Neural progenitor cell (in vitro differentiated cells): ENCODE measurements at places on chromosomes 4 and X.

GRCh38 chr4:84971319-84971932 lies 4.9 kb upstream of the WDFY3 start:
- DNase-seq: peak; percentile 49

DNA sequence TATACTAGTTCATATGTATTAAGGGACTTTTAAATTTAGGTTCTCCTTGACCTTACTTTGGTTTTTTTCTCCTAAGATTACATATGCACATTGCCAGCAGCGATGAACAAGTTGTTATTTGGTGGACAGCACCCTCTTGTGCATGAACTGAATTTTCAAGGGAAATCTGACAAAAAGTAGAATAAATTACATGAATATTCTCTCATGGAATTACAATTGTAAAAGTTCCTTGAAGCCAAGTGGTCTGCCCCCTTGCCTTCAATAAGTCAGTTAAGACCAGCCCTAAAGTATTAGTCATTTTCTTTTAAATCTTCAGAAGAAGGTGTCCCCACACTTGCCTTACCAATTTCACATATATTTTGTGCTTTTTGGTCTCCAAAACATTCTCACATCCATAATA lies 30.7 kb upstream of the SMARCA5 start:
- peak; percentile 20 for DNase-seq

- peak; percentile 57 for DNase-seq
Measured at GRCh38 chrX:68912113-68912512, 83.3 kb downstream of the EFNB1 start.

GRCh38 chr4:120009731-120010130 lies 56.9 kb downstream of the MAD2L1 start:
- no peak for DNase-seq

- no peak for DNase-seq
Measured at GRCh38 chr4:88803600-88804096, 106.0 kb upstream of the NAP1L5 start.

DNA sequence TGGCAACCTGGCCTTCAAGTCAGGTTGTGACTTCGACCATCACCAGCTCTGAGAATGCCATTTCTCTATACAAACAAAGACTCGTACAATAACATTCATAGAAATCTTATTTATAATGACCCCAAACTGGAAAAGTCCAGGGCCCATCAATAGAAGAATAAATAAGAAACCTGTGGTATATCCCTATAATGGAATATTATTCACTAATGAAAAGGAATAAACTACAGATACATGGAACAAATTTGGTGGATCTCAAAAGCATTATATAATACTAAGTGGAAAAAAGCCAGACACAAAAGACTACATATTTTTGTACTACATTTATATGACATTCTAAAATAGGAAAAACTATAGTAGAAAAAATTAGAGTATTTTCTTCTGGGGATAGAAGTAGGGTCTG lies 109.4 kb upstream of the INPP4B start:
- DNase-seq: no peak

DNA sequence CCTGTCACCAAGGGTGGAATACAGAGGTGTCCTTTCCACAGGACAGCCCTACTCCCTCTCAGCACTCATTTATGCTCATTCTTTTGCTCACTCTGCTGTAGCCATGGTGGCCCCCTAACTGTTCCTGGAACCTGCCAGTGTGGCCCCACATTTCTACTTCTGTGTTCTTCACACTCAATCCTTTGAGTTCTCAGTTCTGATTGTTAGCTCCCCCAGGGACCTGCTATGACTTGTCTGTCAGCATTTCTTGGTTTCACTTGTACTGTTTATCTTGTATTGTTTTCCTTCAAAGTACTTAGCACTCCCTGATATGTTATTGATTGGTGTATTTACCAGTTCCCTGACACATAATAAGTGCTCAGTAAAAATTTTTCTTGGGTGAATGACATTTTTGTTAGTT lies 14.9 kb downstream of the VBP1 start:
- DNase-seq: no peak
